Natural killer cell (primary cell): ENCODE measurements at places on chromosomes 6 and 20.

GRCh38 chr6:89299466-89299850, 15.6 kb downstream of the GABRR2 start:
- DNase-seq, result no peak
- H3K27me3 ChIP-seq, result no peaks in the 10 kb centered on the region
- no peaks in the 10 kb centered on the region for H3K36me3 ChIP-seq
- H3K27ac ChIP-seq, result no peak overlapping the region
- H3K4me1 ChIP-seq, result peaks cover 25% of the 10 kb centered on the region

DNA sequence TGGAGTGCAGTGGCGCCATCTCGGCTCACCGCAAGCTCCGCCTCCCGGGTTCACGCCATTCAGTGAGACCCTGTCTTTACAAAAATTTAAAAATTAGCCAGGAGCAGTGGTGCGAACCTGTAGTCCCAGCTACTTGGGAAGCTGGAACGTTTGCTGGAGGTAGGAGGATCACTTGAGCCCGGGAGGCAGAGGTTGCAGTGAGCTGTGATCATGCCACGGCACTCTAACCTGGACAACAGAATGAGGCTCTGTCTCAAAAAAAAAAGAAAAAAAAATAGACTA, 5.7 kb upstream of the PARD6B start:
- H3K27ac ChIP-seq, result no peak overlapping the region
- no peak overlapping the region for H3K4me3 ChIP-seq
- DNase-seq, result no peak
- H3K36me3 ChIP-seq, result no peaks in the 10 kb centered on the region
- H3K27me3 ChIP-seq, result no peaks in the 10 kb centered on the region
- H3K4me1 ChIP-seq, result peaks cover 6% of the 10 kb centered on the region

DNA sequence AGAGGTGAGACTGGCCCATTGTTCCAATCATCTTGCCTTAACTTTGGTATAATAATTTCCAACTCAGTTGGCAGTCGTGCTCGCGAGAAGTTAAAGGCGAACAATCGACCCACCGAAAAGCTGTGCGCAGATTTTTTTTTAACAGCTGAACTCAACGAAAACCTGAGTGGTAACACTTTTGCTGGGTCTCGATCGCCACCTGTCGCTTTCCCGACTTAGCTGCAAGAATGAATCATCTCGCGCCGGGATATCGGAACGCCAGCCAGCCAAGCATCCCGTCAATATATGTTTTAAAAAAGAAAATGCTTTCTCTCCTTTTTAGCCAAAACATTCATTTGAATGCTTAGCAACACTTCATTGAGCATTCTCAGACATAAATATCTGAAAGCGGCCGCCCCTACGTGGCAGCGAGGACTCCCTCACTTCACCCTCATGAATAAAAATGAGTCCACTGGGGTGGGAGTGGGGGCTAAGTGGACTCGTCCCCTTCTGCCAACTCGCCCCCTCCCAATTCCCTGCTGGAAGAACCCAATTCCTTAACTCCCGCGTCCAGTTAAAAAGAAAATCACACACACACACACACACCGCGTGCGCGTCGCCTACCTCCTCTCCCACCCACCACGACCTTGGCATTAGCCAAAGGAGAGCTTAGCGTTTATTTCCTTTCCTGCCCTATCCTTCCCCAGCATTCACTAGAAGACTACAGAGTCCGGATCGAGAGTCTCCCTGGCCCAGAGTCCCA, 1.5 kb downstream of the COL12A1 start:
- H3K4me1 ChIP-seq, result peaks cover 50% of the 10 kb centered on the region
- no peak overlapping the region for H3K4me3 ChIP-seq
- H3K36me3 ChIP-seq, result no peaks in the 10 kb centered on the region
- H3K27ac ChIP-seq, result no peak overlapping the region
- peaks cover 55% of the 10 kb centered on the region for H3K27me3 ChIP-seq

- H3K4me1 ChIP-seq, result peaks cover 14% of the 10 kb centered on the region
- no peaks in the 10 kb centered on the region for H3K36me3 ChIP-seq
- H3K27me3 ChIP-seq, result no peaks in the 10 kb centered on the region
- H3K4me3 ChIP-seq, result peak overlapping the region; percentile 91
- no peak for DNase-seq
- H3K27ac ChIP-seq, result peak overlapping the region; percentile 88
Observed at GRCh38 chr6:118892355-118892991, 1.5 kb upstream of the ASF1A start.

GRCh38 chr6:113871975-113872374, 14.8 kb downstream of the MARCKS start:
- DNase-seq, result no peak
- no peak overlapping the region for H3K4me3 ChIP-seq
- no peaks in the 10 kb centered on the region for H3K36me3 ChIP-seq

GRCh38 chr6:104218116-104218515, 641.6 kb downstream of the HACE1 start:
- no peaks in the 10 kb centered on the region for H3K36me3 ChIP-seq
- no peaks in the 10 kb centered on the region for H3K27me3 ChIP-seq

DNA sequence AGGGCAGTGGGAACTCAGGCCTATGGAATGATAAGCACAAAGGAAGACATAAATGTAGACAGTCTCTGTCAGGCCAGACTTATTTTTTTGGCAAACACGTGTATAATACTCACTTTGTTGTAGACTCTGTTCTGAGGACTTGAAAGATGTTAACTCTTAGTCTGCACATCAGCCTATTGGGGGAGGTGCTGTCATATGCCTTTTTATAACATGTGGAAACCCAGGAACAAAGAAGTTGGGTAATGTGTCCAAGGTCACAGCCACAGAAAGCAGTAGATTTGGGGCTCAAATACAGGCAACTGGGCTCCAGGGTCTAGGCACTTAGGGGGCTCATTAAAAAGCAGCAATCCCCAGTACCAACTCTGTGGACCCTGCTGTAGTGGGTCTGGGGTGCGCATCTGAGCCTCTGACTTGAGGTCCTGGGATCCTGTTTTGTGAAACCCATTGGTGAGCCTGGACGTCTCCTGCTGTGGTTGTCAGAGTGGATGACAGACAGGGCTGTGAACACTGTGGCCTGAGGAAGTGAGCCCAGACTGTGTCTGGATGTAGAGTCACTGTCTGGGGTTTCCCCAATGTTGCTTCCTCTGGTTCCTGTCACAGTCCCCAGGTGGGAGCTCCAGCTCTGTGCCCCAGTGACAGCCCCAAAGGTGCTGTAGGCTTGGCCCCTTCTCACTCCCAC, 50.0 kb downstream of the CDH26 start:
- no peaks in the 10 kb centered on the region for H3K36me3 ChIP-seq
- no peaks in the 10 kb centered on the region for H3K27me3 ChIP-seq
- no peak for DNase-seq
- H3K4me1 ChIP-seq, result peaks cover 33% of the 10 kb centered on the region
- H3K27ac ChIP-seq, result no peak overlapping the region
- no peak overlapping the region for H3K4me3 ChIP-seq

- no peak for DNase-seq
- H3K4me1 ChIP-seq, result no peaks in the 10 kb centered on the region
- no peaks in the 10 kb centered on the region for H3K27me3 ChIP-seq
- H3K4me3 ChIP-seq, result no peak overlapping the region
Observed at GRCh38 chr6:3490625-3490980, 33.8 kb upstream of the SLC22A23 start.

DNA sequence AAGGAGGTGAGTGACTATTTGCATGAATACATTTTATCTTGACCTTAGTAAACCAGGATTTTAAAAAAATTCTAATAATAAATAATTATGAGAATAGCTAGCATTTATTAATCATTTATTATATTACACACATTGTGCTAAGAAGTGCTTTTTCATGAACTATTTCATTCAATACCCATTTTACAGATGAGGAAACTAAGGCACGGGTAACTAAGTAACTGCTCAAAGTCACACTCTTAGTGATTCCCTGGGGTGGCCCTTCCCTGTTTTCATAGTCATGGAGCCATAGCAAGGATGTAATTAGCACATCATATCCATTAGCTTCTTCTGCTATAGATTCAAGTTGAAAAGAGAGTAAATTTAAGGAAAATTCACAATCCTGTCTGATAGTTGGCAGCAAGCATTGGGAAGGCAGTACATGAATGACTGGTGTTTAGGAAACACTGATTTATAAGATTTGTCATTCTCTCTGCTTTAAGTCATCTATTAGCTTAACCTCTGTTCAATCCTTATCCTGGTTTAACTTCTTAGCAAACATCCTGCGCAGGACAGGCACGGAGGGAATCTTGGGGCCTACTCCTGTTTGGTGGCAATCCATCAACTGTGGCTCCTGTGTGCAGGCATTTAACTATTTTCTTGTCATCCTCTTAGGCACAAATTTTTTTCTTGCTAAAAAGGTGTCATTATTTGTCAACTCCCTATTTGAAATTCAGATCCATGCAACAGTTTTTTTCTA, 68.3 kb downstream of the RIN2 start:
- no peaks in the 10 kb centered on the region for H3K36me3 ChIP-seq
- no peak overlapping the region for H3K27ac ChIP-seq
- H3K4me1 ChIP-seq, result peaks cover 14% of the 10 kb centered on the region
- H3K27me3 ChIP-seq, result no peaks in the 10 kb centered on the region
- H3K4me3 ChIP-seq, result no peak overlapping the region
- DNase-seq, result no peak

DNA sequence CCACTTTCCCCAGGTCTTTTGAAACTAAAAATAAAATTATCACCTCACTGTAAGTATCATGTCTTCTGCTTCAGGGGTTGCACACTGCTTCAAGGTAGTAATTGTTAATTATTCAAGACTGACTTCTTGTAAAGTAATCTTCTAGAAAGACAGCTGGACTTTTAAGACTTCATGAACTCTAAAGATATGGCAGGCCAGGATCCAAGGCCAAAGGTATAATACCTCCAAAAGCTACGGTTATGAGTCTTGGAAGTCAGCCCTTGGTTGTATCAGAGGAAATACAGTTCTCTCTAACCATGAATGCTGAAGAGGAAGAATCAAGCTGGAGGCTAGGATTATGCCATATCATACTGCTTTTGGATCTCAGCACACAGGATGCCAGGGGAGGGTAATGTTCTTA, 1346.8 kb upstream of the GJE1 start:
- H3K4me1 ChIP-seq, result no peaks in the 10 kb centered on the region
- H3K36me3 ChIP-seq, result no peaks in the 10 kb centered on the region
- DNase-seq, result no peak

GRCh38 chr6:110101885-110102284, 77.6 kb downstream of the WASF1 start:
- no peaks in the 10 kb centered on the region for H3K27me3 ChIP-seq
- no peak overlapping the region for H3K4me3 ChIP-seq
- no peak overlapping the region for H3K27ac ChIP-seq
- DNase-seq, result peak; percentile 4
- no peaks in the 10 kb centered on the region for H3K36me3 ChIP-seq

DNA sequence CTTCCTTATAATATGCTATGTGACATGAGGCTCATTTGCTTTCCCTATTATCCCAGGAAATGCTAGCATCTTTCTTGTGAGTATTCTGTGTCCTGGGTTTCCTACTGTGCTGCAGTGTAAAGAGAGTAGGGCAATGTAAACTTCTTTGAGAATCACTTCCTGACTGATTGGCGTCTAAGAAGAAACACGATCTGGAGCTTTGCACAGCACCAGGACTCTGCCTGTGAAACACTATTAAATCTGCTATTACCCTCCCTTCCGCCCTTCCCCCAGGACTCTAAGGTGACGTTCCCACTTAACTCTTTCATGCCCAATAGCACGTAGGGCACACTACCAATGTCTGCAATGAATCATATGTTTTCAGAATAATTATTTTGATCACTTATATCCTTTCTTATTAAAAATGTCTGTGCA, 607.3 kb upstream of the CITED2 start:
- H3K27ac ChIP-seq, result no peak overlapping the region
- no peak for DNase-seq
- no peak overlapping the region for H3K4me3 ChIP-seq
- H3K27me3 ChIP-seq, result no peaks in the 10 kb centered on the region
